CD4-positive, alpha-beta T cell treated with Interleukin-2 at 100 ng/mL for 4 hours (primary cell): ENCODE measurements at places on chromosomes 4 and X.

GRCh38 chrX:133846311-133846710, 139.1 kb downstream of the GPC3 start:
- no peak for DNase-seq

DNA sequence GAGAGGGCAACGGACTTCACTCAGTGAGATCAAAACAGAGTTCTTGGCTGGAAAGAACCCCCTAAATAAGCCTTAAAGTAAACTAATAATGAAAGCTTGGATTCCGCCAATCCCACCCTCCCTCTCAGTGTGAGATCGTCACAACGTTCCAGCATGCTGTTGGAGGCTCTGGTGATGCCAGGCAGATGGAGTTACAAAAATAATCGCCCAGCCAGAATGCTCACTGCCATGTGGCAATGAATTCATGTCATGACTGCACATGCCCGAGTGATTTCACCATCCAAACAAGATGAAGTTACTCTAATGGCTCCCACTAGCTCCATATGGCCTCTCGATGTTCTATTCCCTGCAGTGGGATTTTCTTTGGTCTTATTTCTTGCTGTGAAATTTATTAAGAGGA, 248.0 kb downstream of the SPATA18 start:
- no peak for DNase-seq

- DNase-seq: no peak
Measured at GRCh38 chrX:81857192-81857591, 655.3 kb downstream of the SH3BGRL start.

GRCh38 chr4:176137631-176138030, 57.8 kb downstream of the SPATA4 start:
- no peak for DNase-seq

- DNase-seq: no peak
Measured at GRCh38 chr4:52750819-52751486, at the start of gene ERVMER34-1. Gene ERVMER34-1, minus strand, starts transcription at chr4:52751425. Its CDS starts 5,905 bp downstream, at chr4:52745520.
